ENCODE measurements at places on chromosomes 2 and 18. TPM values are rescaled to one million over a fixed set of nuclear protein-coding genes. Genes with fewer than 3 reads are reported as not detected.

Gene FZD7
- total RNA-seq: 32.0 TPM

Gene KLHL41
- total RNA-seq: 0.60 TPM

Gene HNMT
- total RNA-seq: 37.5 TPM

Gene SERPINB11
- not detected for total RNA-seq

Gene FAM124B
- 3.3 TPM for total RNA-seq

Gene CASP10
- 12.7 TPM for total RNA-seq

Gene PDE11A
- total RNA-seq: 1.1 TPM

Gene ITGA4
- total RNA-seq: 10.5 TPM

Gene DAW1
- 0.37 TPM for total RNA-seq

Gene RNU2-63P
- total RNA-seq: 5.2 TPM

Measured in posterior vena cava (tissue), 2 donors.